ENCODE measurements at places on chromosomes 4 and X.

- DNase-seq: no peak
Observed at GRCh38 chrX:68757331-68757730, 71.5 kb upstream of the EFNB1 start.

- no peak for DNase-seq
Observed at GRCh38 chr4:78552389-78553042, 946 bp downstream of the ANXA3 start.

- no peak for DNase-seq
Observed at GRCh38 chr4:99099311-99099710, 10.7 kb upstream of the ADH5 start.

GRCh38 chr4:170651786-170652185, 562.0 kb upstream of the AADAT start:
- DNase-seq: no peak

DNA sequence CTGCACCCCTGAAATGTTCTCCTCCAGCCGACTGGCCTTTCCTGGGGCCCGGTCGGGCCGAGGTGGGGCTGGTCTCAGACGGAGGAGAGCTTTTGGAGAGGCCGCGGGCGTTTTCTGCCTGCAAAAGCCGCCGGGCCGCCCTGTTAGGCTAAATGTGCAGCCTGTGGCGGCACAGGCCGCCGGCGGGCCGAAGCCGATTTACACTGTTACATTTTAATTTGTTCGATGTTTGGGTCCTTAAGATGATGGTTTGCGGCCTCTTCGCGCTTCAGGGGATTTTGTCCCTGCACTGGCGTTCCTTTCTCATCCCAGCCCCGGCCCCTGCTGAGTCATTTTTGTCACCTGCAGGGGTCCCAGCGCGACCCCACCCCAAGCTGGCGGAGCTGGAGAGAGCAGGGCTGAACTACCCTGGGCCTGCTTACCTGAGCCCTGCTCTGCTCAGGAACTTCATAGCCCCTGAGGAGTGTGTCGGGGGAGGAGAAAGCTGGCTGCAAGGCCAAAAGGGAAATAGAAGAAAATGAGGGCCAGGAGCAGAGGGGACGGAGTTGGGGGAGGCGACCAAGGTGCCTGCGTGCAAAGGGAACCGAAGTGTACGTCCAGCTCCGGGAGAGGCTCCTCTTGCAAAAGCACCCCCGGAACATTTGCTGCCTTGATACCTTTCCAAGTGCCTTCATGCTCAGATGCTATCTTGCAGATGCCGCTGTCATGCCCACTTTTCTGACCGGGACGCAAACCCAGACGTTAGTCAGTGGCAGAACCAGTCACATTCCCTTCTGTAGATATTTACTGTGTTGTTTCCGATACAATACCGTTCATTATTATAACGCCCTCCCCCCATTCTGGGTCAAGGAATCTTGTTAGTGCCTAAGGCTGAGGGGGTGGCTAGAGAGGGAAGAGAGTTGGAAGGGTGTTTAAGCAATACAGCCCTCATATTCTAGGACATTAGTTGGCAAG, 977 bp upstream of the RBBP7 start:
- DNase-seq: peak; percentile 42

- DNase-seq: no peak
Observed at GRCh38 chr4:180695851-180696250, 1547.4 kb upstream of the TENM3 start.
